Stimulated activated CD8-positive, alpha-beta memory T cell treated with anti-CD3 and anti-CD28 coated beads, Interleukin-15, amount 100 ng/mL, for 4 hours (primary cell): ENCODE measurements at places on chromosomes 1 and 21.

DNA sequence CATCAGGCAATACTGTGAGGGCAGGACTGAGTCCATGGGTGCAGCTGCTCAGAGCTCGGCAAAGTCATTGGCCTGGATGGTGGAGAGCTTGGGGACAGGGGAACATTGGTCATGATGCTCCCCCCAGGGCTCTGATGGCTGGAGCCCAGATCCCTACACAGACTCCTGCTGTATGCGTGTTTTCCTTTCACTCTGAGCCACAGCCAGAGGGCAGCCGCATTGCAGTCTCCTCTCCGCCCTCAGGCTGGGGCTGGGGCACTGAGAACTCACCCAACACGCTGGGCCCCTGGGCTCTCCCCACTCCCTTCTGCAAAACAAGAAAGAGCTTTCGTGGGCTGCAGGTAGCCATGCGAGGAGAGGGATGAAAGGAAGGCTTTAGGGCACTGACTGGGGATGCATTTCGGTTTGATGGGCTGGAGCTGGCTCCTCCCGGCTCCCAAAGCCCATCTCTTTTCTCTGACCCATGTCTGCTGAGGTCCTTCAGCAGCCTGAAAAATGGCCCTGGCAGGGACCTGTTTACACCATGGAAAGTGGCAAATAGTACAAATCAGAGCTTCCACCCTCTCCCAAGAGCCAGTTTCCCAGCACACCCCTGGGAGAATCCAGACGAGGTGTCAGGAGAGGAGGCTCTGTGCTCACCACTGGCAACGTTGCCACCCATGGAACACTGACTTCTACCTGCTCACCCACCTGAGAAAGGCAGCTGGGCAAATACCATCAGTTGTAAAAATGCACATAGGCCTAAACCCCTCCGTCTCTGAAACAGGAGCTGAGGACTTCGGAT lies 43.8 kb downstream of the CAPN2 start:
- DNase-seq, result no peak

DNA sequence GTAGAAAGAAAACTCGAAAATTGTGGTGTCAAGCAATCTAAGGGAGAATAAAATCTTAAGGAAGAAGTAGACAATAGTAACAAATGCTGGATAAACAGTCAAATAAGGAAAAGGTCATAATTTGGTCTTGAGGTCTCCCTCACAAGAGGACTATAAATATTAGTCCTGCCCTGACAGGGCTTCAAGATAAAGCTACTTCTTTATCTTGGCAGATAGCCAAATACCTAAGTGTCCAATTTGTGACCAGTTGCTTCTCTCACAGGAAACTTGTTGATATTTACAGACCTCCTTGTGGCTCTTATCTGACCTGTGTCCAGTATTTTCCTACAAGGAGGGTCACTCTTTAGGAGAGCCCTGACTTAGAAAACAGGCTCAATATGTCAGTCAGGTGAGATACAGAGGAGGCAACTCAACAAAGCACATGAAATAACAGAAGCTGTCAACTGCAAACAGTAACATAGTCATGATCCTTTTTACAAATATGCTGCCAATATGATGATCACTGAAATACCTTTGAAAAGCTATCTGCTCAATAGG lies 88.8 kb downstream of the TNNI3K start:
- DNase-seq, result no peak

GRCh38 chr1:204529371-204529895 lies 13.2 kb downstream of the MDM4 start:
- no peak for DNase-seq

DNA sequence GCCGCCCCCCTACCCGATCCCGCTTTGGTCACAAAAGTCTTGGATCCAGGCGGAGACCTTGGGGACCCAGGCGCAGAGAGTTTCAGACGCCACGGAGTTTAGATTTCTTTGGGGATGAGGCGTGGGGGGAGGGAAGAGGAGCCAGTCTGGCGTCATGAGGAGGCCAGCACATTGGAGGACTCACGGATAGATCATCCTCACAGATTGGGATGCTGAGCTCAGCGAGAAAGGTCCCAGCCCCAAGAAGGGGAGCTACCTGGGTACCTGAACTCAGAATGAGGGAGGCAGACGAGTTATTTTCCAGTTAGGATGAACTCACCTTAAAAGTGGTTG lies 393 bp downstream of the ELAPOR1 start:
- no peak for DNase-seq
